Left renal cortex interstitium (tissue), 4 donors: ENCODE measurements at places on chromosomes 5 and 9.

DNA sequence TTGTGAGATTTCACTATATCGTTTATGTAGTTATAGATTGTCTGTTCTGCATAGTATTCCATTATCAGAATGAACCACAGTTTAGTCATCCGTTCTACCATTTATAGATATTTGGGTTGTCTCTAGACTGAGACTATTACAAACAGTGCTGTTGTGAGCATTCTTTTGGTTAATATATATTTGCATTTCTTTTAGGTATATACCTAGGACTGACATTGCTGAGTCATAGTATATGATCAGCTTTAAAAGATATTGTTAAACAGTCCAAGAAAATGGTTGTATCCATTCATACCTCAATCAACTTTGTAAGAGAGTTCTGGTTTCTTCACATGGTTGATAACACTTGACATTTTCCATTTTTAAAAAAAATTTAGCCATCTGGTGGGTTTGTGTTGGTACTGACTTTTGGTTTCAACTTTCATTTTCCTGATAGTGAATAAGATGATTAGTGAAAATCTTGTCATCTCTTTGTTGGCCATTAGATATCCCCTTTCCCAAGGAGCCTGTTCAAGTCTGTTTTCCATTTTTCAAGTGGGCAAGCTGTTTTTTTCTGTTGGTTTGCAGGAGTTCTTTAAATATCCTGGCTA, 22.9 kb upstream of the ADAM19 start:
- no peak for DNase-seq

- DNase-seq = no peak
Observed at GRCh38 chr5:140259500-140259899, 43.4 kb downstream of the PFDN1 start.

DNA sequence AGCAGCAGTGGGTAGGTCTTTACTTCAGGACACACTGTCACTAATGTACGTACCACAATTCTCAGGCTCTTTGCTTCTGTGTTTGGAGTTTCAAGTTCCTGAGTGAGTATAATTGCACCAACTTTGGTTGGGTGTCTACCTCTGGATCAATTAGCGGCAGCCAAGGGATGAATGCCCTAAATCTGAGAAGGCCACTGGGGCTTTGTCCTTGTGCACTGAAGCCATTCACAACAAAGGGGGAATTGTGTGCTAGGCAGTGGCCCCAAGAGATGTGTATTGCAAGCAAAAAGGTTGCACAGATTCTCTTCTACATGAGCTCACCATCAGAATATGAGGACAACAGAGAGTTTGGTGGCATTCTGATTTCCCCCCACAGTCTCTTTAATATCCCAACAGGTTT, 3.9 kb upstream of the PHF24 start:
- no peak for DNase-seq

GRCh38 chr5:170630711-170631141, 126.9 kb downstream of the KCNIP1 start:
- DNase-seq = no peak

DNA sequence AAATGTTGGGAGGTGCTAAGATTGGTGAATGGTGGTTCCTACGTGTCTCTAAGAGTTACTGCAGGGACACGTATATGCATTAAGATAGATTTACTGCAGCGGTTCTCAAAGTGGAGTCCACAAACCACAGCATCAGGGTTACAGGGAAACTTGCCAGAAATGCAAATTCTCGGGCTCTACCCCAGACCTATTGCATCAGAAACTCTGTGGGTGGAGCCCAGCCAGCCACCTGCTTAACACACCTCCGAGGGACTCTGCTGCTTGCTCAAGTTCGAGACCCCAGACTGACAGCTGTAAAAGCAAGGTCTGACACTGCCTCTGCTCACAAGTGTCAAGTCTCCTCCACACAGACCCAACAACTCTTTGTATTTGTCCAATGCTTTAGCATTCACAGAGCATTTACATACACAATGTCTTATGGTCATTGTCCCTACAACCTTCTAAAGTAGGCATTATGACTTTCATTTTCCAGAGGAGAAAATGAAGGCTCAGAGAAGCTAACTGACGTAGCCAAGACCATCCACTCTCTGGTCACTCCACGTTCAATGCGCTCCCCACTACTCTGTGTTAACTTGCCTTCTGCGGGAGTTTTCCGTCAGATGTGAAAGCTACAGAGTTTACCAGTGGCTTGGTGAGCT, 48.8 kb downstream of the HSD17B3 start:
- no peak for DNase-seq

DNA sequence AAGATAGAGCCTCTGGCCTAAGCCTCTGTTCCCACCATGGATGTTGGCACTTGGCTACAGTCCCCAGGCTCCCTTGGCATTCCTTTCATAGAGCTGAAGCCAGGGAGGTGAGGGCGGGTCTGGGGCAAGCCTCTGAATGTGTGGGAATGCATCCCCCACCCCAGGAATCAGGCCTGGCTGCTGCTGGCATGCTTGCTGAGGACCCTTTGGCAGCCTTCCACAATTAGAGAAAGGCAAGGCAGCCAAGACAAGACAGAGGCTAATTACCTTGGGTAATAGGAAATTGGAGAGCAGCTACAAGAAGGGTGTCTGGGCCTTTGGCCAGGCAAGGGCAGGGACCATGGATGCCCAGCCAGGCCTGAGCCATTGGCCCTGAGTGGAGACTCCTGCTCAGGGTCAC, 204.4 kb upstream of the TRIM32 start:
- DNase-seq = no peak

- no peak for DNase-seq
Observed at GRCh38 chr5:14913096-14913495, 41.5 kb upstream of the ANKH start.

- DNase-seq = no peak
Observed at GRCh38 chr5:56876327-56876726, 33.1 kb upstream of the SETD9 start.
